Activated T-helper 9 cell treated with anti-CD3 and anti-CD28 coated beads, Interleukin-2, amount 50 U/mL, for 16 hours (primary cell): ENCODE measurements at places on chromosomes 5 and 9.

GRCh38 chr5:38463634-38464521 lies 92.6 kb downstream of the LIFR start:
- DNase-seq: no peak

DNA sequence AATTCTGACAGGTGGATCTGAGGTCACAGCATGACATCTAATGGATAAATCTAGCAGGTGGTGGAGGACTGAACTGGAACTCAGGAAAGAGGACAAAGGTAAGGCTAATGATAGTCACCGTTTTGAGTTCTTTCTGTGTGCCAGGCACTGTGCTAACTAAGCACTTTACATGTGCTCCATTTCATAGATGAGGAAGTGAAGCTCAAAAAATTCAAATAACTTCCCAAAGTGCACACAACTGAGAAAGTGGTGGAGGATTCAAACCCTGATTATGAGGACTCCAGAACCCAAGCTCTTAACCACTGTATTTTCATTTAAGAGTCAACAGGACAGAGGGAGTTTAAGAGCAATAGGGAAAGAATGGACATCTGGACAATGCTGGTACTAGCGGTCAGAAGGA lies 7.1 kb upstream of the DELE1 start:
- no peak for DNase-seq

- peak; percentile 10 for DNase-seq
Observed at GRCh38 chr5:140631831-140632365, 1.1 kb downstream of the CD14 start.

DNA sequence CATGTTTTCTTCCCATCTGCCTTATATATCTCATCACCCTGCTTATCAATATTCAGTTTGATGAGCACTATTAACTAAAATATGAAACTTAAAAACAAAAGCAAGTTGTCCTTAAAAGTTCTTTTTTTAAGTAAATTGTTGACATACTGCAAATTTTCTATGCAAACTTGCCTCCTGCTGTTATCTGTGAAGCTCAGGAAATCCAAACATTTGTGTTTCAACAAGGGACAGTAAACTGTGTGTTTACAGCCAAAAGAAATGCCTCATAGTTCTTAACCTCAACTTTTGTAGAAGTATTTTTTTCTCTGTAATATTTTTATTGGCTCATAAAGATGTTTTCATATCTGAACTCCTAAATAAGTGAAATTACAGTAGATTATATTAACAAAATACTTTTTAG lies 7.7 kb upstream of the TTC23L start:
- no peak for DNase-seq

- DNase-seq: no peak
Observed at GRCh38 chr5:113614191-113614590, 100.7 kb downstream of the YTHDC2 start.

GRCh38 chr9:105131981-105132380 lies 112.5 kb upstream of the SLC44A1 start:
- no peak for DNase-seq

DNA sequence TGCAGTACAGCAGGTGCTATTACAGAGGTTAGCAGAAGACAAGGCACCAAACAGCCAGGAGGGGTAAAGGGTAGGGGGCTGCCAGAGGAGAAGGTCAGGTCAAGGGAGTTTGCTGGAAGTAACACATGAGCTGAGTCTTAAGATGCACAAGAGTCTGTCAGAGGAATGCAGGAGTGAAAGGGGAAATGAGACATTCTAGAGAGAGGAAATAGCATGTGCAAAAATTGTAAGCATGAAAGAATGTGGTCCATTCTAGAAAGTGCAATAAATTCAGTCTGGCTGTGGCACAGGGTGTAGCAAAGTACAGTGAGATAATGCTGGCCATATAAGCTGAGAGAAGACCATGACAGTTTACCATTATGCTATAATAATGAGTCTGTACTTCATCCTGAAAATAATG lies 6.6 kb downstream of the GOLGA1 start:
- DNase-seq: no peak

GRCh38 chr5:180720486-180720885 lies 19.4 kb downstream of the OR2Y1 start:
- no peak for DNase-seq

- no peak for DNase-seq
Observed at GRCh38 chr5:14900693-14901461, 29.3 kb upstream of the ANKH start.
